ENCODE measurements at places on chromosomes 6 and 20.

- no peak for DNase-seq
Measured at GRCh38 chr6:143264986-143265764, 185.3 kb downstream of the ADAT2 start.

DNA sequence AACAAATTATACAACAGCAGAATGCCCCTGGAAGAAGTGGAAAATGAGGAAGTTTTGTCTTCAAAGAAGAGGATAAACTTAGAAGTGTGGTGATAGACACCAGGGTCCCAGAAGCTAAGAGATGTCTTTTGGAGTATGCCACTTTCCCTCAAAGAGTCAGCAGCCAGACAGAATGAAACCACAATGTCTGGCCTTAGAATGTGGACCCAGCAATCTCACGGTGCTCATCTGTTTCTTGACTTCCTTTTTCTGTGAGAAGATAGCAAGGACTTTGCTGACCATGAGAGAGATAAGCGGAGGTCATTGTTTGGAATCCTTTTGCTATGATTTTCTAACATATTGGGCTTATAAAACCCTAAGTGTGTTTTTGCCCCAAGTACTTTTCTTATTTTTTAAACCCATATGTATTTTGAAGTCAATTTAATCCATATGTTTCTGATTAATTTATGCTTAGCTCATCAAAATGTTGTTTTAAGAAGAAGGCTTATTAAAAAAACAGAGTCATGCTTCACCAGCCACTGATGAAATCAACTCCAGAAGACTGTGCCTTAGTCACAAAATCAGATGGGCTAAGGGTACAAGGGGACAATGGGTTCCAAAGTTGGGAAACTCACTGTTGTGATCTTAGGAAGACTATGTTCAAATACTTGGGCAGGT lies 451.2 kb upstream of the JAG1 start:
- no peak for DNase-seq

- DNase-seq: no peak
Measured at GRCh38 chr6:159983641-159984080, 14.8 kb downstream of the IGF2R start.

DNA sequence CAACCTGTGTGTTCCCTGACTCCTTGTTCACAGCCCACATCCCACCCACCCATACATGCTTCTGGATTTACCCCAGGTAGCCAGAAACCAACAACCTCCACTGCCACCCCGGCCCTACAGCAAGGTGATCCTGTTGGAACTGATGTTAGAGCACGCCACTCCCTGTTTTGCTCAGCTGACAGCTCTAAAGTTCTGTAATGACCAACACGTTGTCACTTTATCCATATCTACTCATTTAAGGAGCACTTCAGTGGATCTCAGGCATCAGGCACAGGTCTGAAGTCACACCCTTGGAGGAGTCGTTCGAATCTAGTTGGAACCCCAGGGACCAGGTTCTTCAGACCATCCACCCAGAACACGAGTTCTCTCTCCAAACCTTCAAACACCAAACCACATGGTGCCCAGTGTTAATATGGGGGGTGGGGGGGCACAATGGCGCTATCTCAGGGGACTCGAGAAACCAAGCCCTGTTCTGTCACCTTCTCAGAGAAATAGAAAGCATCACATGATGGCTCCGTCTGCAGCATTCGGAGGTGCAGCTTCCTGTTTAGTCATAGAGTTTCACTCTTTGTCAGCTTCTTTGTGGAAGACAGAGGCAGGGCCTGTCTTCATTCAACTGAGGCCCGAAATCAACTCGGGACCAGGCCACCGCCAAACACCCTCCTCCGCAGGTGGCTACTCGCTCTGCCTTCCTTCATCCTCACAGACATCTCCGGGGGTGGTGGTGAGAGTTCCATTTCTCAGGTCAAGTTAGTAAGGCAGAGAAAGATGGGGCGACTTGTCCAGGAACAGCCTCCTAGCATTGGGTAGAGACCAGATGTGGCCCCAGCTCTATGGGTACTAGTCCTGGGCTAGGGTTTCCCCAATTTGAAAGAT lies 142.2 kb downstream of the NFATC2 start:
- no peak for DNase-seq

DNA sequence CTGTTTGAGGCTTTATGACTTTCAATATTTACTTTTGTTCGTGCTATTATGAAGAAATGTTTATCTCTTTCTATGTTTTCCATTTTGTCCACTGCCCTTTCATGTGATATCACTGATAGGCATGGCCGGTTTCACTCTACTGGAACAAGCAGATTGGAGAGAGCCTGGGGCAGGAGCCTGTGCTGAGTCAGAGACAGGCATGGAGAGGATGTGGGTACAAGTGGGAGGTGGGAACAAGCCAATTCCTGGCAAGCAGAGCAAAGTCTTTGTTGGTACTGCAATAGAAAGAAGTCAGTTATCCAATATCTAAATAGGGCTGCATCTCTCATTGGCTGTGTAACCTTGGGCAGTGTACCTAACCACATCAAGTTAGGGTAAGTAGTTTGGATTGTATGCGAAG lies 545.6 kb upstream of the MAP3K7 start:
- peak; percentile 2 for DNase-seq

GRCh38 chr6:21780141-21780540 lies 186.6 kb downstream of the SOX4 start:
- DNase-seq: no peak

DNA sequence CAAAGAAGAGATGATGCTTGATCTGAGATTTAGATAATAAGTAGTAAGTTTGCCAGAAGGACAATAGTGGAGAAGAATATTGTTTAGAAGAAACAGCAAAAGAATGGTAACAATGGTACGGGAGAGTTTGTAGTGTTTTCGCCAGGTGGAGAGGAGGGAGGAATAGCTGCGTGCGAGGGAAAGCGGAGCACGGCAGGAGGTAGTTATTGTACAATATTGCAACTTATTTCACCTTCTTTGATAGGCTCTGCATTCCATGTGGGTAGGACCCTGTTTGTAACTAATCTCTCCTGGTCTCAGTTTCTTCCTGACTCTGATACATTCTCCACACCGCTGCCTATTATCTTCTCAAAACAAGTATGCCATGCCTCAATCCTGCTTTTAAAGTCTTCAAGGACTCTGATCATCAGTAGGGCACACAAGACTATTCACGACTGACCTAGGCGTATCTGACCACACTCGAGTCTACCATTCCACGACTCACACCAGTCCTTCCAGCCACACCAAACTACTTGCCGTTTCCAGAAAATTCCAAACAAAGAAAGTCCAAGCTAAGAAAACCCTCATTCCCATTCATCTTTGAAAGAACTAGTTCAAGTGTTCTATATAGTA lies 1.1 kb downstream of the PPIL4 start:
- no peak for DNase-seq

GRCh38 chr6:165664559-165665383 lies 1.7 kb upstream of the PDE10A start:
- no peak for DNase-seq

DNA sequence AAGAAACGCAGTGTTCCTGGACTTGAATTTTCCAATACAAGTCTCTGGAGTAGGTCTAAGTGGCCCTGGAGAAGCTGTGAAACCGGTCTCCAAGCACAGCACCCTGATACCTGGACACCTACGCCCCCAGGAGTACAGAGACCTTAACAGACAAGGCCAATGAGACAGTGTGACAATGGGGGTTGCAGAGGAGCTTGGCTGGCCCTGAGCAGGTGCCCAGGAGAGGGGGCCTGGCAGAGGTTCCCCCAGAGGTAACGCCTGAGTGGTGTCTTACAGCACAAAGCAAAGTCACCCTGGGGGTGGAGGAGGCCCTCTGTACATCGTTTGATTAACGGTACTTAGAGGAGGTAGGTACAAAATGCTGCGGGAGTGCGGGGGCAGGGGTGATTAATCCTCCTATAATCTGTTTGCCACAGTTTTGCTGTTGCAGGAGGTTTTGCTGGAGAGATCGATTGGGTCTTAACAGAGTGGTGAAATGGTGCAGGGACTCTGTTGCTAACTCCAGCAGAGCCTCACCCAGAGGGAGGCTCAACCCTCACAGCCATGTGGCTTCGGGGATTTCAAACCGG lies 37.3 kb upstream of the APCDD1L start:
- no peak for DNase-seq

GRCh38 chr6:145963216-145964068 lies 716 bp downstream of the SHPRH start:
- DNase-seq: peak; percentile 38

DNA sequence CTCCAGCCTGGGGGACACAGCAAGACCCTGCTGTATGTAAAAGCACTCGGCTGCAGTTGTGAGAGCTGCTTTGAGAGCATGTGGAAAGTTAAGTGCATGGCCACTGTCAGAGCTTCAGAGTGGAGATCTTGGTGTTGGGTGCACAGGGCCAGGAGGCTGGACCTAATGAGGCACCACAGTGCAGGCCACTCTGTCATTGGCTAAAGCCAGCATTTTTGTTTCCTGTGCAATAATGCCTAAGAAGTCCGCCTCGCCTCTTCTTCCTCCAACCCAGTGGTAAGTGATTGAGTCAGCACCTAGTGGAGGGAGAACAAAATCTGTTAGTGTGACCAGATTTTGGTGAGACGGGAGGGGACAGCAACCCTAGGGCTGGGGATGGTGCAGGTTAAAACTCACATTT lies 60.6 kb downstream of the SSR1 start:
- no peak for DNase-seq

- DNase-seq: no peak
Measured at GRCh38 chr6:122747573-122747972, 31.9 kb upstream of the FABP7 start.

GRCh38 chr6:38432079-38432478 lies 207.7 kb downstream of the BTBD9 start:
- DNase-seq: no peak

GRCh38 chr20:39057143-39057542 lies 95.0 kb downstream of the DHX35 start:
- DNase-seq: no peak

GRCh38 chr6:19869464-19869863 lies 32.3 kb downstream of the ID4 start:
- DNase-seq: no peak

- DNase-seq: peak; percentile 89
Measured at GRCh38 chr6:30828027-30828962, 56.0 kb upstream of the DDR1 start.

DNA sequence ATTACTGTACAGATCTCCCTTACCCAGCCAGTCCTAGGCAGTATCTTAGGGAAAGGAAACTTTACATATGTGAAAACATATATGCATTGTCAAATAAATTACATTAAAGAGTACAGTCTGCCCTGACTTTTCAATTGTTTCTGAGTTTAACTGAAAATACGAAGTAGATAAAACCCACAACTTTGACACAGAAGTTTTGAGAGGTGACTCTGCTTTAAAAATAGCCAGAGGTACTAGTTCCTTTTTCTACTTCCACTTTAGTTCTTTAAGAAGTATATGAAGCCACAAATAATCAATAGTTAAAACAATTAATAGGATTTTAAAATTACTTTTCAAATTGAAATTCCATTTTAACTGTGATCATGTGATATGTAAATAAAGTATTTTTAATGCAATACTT lies 62.9 kb downstream of the BMP5 start:
- no peak for DNase-seq

GRCh38 chr20:62768551-62769287 lies 27.6 kb upstream of the MRGBP start:
- peak; percentile 73 for DNase-seq

DNA sequence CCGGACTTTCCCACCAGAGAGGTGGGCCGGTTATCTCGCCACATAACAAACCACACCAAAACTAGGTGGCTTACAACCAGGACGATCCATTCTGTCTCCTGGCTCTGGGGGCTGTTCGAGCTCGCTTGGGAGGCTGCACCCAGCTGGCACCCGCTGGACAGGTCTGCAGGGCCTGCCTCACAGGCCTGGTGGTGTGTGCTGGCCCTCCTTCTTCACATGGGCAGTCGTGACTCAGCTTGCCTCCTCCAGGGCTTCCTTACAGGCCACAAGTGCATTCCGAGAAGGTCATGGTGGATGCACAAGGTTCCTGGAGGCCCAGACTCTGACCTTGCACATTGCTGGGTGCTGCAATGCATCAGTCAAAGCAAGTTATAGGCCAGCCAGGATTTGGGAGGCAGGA lies 34.2 kb downstream of the FOXF2 start:
- DNase-seq: no peak

GRCh38 chr6:118288355-118289124 lies 259.6 kb upstream of the PLN start:
- no peak for DNase-seq

DNA sequence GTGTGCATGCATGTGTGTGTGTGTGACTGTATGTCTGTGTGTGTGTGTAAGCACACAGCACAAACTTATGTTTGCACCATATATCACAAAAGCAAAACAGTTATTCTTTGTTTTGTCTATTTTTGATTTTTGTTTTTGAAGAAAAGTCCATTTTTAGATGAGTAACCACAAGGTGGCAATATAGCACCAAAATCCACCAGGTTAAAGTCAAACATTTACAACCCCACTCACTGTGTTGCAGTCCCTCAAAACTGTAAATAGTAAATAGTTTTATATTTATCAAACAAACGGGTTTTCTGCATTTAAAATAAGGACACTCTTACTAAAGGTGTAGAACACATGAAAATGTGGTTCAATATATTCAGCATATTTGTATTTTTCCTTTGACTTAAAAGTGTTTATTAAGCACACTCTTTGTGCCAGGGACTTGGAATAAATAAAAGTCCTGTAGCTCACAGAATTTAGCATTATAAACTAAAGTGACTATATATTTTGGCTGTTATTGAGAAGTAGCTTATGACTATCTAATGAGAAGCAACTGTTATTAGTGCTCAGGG lies 118.5 kb downstream of the GFRAL start:
- DNase-seq: peak; percentile 16

- peak; percentile 51 for DNase-seq
Measured at GRCh38 chr20:58981628-58982364, 740 bp downstream of the NELFCD start.

DNA sequence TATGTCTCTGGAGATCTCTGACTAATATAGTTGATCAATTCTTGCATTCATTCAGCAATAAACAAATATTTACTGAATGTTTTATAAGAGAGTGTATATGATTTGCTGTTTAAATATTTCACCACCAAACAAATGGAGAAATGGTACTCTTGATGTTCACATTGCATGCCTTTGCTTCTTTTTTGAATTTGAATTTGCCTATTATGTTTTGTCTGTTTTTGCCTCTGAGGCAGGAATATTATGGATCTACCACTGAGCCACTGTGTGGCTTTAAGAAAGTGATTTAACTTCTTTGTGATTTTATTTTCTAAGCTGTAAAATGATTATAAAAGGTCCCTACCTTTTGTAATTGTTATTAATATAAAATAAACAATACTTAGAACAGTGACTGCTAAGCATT lies 345.0 kb downstream of the DOK5 start:
- DNase-seq: no peak

DNA sequence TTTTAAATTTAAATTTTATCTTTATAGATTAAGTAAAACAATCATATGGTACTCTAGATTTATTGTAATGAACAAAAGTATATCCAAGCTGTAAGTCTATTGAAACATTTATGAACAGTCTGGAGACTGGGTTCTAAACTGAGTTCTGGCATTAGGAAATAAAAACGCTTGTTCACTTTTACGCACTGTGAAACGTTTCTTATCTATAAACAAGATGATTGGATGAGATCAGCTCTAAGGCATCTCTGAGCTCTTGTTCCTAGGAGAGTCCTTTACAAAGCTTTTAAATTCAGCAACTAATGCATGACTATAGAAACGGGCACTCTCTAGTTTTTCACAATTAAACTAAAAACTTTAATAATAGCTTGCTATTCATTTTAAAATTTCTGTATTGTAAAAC lies 6.8 kb downstream of the HUS1B start:
- DNase-seq: no peak

- no peak for DNase-seq
Measured at GRCh38 chr20:38139156-38139912, 25.7 kb downstream of the TGM2 start.

GRCh38 chr6:109172101-109172746 lies 76.9 kb downstream of the CEP57L1 start:
- DNase-seq: no peak

Measured in RWPE1 (cell line).